GDM1 (cell line): ENCODE measurements at places on chromosomes 7 and 10.

DNA sequence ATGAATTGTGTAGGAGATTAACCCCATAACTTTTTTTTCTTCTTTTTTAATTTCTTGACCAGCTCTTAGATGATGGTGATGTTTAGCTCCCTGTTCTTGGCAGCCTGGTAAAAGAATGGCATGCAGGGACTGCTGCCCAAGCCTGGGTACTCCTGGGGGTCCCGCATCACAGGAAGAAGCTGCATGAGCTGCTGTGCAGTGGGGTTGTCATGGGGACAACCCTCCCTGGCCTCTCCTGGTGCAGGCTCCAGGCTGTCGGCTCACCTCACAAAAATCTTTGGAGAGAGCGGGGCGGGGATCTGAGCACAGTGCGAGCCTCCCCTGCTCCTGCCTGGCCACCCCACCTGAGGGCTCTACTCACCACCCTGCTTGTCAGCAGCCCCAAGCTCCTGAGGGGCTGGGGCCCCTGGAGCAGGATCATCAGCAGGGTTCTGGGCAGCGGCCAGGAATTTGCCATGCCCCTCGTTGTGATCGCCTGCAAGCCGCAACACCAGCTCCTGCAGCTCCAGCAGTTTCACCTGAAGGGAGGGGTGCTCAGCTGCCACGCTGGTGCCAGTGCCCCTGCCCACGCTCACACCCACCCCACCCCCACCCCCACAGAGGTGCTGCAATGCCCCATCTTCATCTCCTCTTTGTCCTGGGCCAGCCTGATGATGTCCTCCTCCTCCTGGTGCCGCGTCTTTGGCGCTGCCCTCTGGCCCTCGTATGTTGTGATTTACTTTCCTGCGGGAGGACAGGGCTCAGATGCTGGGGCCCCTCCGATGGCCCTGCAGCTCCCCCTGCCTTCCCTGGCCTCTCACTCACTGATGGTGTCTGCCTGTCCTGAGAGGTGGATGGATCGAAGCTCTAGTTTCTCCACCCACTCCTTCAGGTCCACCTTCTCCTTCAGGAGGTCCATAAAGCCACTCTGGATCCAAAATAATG, 15.5 kb upstream of the MTPAP start:
- no peak for DNase-seq

DNA sequence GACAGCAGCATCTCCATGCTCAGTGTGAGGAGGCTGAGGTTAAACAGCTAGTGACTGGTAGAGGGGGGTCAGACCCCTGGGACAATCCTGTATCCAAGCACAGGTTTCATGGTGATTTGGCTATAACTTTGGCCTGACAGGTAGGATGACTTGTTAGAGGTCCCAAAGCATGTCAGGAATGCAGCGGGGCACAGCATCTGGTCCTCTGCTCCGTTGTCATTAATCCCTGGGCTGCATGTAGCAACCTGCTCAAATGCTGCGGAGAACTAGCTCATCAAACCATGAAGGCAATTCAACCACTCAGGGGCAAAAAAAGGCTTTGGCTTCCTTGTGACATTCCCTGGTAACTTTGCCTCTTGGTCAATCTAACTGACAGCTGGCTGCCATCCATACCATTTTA, 26.8 kb downstream of the WNT2 start:
- no peak for DNase-seq

GRCh38 chr7:7330997-7331396, 148.7 kb downstream of the C1GALT1 start:
- no peak for DNase-seq

- DNase-seq = no peak
Measured at GRCh38 chr10:59244871-59245270, 68.4 kb downstream of the PHYHIPL start.

DNA sequence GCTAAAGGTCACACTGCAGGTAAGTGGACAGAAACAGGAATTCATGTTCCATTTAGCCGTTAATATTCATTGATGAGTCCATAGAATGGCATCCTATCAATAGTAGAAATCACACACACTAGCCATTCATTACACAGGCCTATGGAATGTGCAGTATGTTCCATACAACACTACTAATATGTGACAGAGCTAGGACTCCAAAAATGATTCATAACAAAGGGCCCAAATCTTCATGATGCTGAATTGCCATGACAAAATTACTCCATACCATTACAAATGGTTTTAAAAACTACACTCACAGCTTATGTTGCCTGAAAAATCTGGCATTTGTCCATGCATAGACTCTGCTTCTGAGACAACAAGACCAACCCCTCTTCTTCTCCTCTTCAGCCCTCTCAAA, 549.1 kb downstream of the XPNPEP1 start:
- no peak for DNase-seq

DNA sequence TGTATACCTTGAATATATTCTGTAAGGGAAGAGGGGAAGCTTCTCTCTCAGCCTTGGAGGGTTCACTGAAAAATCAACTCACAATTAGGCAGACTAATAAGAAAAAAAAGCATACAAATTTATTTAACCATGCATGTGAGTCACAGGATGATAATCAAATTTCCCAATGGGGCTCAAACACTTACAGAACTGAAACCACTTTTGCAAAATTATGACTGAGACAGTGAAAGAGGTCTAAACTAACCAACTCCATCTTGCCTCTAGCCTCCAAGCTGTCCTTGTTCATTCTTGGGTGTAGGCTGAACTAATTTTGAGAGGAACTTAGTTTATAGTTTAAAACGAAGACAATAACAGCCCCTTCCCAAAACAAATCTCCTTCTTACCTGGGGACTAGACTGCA, 618.3 kb upstream of the AUTS2 start:
- DNase-seq = no peak

DNA sequence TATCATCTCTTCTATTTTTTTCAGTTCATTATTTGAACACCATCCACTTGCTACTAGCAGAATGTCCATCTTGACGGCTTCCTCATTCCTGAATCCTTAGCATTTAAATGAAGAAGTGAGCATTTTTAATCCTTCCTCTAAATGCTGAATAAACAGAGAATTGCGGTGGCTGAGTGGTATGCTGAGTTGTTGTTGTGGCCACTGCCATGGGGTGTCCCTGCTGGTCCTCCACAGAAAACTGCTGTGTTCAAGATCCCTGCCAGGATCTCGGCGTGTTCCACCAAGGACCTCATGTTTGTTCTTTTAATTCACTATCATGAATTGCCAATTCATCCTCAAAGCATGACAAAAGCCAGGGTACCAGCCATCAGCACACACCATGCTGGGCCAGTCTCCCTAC, 48.9 kb upstream of the HABP2 start:
- no peak for DNase-seq

DNA sequence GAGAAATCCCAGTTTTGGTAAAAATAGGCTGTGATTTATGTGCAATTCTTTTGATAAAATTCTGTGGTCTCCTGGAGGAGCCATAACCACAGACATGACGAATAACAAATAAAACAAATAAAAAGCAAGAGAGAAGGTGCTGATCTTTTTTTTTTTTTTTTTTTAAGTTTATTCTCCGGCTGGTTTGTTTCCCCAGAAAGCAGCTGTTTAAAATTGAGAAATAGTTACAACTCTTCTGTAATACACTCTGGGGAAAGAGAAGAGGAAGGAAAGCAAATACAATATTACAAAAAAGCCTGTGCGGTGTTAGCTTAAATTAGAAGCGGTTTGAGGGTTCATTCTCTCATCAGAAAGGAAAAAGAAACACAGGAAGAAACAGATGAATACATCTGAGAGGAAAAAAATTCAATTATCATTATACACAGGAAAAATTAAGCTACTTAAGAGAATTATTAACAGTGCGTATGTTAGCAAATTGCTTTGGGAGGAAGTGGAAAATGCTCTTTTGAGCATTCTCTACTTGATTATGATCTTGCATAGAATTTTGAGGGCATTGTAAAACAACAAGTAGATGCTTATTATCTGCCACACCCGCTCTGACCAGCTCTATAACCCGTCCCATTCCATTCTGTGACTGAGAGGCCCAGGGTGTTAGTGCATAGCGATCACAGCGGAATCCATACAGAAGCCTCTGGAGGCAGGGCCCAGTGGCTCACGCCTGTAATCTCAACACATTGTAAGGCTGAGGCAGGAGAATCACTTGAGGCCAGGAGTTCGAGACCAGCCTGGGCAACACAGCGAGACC, 40.6 kb upstream of the WAC start:
- DNase-seq = no peak

DNA sequence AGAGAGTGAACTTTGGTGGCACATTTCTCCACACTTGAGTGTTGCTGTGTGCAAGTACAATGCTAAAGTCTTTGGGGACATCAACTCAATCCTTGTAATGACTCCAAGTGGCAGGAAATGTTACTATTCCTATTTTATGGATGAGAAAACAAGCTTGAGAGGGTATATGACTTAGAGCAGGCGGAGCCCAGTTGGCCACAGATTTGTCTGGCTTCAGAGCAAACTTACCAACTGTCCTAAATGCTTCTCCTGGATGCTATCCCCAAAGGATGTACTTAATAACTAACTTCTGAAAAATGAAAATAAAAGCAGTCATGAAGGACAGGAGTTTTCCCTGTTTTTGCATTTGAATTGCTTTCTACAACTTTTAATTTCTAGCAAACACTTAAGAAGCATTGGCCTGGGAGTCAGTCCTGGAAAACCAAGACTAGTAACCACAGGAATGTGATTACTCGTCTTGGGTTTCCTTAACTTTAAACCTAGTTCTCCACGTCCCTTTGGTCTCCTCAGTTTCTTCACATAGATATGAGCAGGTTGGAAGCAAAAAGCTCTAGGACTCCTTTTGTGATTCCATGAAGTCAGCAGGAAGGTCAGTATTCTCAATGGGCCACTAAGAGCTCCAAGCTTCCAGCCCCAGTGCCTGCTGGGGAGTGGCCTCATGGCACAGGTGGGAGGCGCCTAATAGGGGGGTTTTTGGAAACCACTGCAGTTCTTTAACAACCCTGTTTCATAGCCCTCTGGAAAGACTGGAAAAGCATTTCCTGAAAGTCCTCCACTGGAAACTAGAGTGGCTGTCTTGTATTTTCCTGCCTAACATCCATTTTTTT, 140.8 kb downstream of the GLCCI1 start:
- no peak for DNase-seq

- no peak for DNase-seq
Measured at GRCh38 chr7:130359276-130359857, 14.8 kb downstream of the CPA5 start.

- DNase-seq = no peak
Measured at GRCh38 chr10:126851414-126852108, 53.7 kb upstream of the DOCK1 start.
